ENCODE measurements at places on chromosomes 7 and 10.

DNA sequence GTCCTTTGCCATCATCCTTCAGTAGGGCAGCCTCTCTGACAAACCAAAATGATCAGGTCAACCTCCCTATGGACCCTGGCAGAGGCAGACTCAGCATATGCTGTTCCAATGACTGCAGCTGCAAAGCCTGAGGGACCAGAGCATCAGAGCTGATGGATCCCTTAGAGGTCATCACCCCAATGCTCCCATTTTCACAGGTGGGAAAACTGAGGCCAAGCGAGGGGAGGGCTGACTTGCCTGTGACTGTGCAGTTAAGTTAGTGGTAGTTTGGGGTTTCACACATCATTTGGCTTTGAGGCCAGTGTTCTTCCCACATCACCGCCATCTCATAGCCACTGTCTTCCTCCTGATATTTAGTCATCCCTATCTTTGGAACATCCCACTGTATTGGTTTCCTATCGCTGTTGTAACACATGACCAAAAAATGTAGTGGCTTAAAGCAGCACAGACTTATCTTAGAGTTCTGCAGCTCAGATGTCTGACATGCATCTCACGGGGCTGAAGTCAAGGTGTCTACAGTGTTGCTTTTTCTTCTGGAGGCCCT, 69.3 kb upstream of the PDZD8 start:
- no peak for DNase-seq

DNA sequence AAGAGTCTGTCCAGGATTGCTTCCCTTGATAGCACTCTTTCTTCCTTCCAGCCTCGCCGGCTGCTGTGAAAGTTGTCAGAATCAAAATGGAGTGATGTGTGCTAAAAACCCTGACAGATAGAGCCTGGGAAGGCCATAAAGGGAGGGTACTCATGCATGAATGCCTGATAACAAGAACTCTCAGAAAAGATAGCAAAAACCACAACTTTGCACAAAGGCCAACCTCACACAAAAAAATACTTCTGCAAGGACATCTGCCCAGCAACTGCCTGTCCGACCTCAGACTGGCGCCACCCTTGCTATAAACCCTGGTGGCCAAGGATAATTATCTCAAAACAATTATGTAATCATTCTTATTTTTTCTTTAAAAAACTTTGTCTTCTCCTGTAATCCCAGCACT, 133.2 kb upstream of the SVIL start:
- no peak for DNase-seq

DNA sequence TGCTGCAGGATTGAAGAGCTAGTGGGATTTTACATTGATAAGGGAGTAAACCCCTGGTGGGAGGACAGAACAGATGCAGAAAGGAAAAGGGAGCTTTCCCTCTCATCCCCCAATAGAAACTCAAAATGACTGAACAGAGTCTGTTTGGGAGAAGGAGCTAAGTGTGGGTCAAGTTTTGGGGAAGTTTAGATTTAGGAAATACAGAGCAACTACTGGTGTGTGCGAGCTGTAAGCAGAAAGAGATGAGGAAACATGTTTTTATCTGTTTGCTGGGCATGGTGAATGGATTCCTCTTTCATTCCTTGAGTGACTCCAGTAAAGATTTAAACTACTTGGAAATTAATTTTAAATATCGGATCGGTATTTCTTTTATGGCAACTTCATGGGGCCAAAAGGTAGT, 132.7 kb downstream of the AOAH start:
- no peak for DNase-seq

DNA sequence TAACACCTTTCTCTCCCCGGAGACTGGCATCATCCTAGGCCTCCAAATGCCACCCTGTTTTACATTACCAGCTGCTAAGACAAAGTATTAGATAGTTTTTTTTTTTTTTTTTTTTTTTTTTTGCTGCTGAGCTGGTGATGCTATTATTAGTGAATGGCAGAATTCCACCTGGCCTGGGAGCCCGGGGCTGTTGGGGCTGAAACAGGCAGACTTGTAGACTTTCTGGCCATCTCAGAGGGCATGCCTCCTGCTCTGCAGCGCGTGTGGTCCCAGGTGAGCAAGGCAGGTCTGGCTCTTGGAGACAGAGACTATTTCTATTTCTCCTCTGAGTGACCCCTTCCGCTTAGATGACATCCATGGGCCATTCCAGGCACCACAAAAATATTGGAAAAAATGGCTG, 104.2 kb downstream of the EMX2 start:
- no peak for DNase-seq

DNA sequence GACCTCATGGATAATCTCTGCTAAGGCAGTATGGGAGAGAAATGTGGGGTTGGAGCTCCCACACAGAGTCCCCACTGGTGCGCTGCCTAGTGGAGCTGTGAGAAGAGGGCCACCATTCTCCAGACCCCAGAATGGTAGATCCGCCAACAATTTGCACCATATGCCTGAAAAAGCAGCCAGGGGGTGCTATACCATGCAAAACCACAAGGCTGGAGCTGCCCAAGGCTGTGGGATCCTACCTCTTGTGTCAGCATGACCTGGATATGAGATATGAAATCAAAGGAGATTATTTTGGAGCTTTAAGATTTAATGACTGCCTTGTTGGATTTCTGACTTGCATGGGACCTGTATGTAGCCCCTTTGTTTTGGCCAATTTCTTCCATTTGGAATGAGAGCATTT, 27.0 kb upstream of the SAMD9L start:
- no peak for DNase-seq

DNA sequence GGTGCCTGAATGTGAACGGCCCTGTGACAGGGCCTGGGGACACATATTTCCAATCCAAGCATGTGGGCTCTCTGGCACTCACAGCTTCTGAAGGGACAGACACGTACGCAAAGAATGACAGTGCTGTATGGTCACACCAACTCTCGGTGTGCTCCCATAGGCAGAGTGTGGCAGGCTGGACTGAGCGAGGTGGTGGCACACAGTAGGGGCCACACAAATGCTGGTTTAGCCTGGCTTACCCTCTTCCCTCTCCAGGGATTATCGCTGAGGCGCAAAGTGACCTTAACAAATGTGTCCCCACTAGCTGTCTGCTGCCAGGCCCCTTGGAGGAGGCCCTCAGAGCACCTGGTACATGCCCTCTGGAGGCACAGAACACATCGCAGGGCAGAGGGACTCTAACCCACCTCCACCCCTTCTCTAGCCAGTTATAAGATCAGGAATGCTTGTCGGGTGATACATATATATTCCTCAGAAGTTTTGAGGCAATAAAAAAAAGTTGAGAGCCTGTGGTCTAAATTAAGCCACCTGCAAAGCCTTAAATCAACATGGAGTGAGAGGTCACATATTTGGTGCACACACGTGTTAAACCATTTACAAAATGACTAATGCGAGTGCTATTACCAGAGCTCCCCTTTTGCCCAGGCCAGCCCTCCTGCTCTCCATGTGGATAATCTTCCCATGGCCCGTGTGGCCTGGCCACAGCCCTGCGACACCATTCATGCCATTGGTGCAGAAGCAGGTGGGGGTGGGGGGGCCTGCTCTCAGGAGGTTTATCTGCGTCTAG, 262.8 kb upstream of the GRB10 start:
- no peak for DNase-seq

DNA sequence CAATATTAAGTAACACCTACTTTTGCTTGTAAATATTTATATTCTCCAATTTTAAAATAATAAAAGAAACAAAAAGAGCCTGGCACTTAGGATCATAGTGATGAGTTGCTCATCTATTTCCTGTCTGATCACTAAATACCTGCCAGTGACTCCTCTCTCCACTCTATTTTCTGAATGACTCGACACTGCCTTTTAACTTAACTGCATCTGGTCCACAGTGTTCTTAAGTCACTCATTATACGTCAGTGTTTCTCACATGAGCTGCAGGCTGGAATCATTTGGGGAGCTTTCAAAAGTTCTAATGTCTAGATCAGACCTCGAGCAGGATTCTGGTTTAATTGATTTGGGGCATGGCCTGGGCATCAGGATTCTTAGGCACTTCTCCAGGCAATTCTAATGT, 78.0 kb upstream of the AGBL3 start:
- DNase-seq, result no peak

GRCh38 chr7:129872054-129872453, 80.7 kb downstream of the UBE2H start:
- no peak for DNase-seq

- DNase-seq, result no peak
Observed at GRCh38 chr10:84244651-84245270, at the start of gene RGR. Gene RGR (plus strand): TSS chr10:84245053. CDS start chr10:84245091, 38 bp downstream.

GRCh38 chr7:125857606-125858005, 928.0 kb upstream of the POT1 start:
- no peak for DNase-seq

GRCh38 chr10:16304311-16304710, 132.5 kb upstream of the PTER start:
- DNase-seq, result no peak

GRCh38 chr10:117421985-117422384, 46.7 kb upstream of the PDZD8 start:
- no peak for DNase-seq

DNA sequence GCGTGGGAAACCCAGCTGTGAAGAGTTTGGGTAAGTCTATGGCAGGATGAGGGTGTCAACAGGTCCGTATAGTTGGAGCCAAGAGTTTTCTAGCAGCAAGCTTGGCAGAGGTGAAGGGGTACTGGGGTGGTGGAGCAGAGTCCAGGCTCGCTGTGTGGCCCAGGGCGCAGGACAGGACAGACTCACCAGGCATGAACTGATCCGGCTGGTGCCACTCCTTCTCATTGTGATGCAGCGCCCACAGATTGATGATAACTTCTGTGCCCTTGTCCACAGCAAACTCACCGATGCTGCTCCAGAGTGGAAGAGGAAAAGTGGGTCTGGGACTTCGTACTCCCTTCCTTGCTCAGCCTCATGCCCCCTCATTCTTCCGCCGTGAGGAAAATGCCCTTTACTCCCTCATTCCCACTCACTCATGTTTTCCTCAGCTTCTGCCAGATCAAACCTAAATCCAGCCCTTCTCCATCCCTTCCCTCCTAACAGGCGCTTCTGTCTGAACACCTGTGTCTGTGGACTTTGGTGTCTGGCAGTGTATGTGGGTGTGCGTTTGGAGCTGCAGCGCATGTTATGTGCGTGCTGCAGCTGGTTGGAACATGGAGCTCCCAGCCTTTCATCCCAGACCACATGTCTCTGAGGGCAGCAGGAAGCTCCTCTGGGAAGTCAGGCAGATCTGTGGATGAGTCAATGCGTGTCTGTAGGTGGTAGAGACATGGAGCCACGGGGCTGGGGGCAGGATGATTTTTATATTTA, 5.7 kb downstream of the CYP17A1 start:
- DNase-seq, result no peak

DNA sequence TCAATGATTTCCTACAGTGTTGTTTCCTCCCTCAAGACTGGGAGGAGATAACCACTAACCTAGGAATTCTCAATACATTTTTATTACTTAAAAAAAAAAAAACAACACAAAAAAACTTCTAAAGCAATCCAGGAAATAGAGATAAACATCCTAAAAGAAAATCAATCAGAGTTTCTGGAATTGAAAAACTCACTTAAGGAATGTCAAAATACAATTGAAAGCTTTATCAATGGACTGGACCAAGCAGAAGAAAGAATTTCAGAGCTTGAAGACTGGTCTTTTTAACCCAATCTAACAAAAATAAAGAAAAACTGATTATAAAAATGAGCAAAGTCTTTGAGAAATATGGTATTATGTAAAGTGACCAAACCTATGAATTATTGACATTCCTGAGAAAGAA, 394.1 kb downstream of the XPNPEP1 start:
- DNase-seq, result no peak

- no peak for DNase-seq
Observed at GRCh38 chr10:84348860-84349259, 20.5 kb downstream of the CCSER2 start.

GRCh38 chr7:98223898-98224700, 12.9 kb downstream of the BHLHA15 start:
- no peak for DNase-seq

DNA sequence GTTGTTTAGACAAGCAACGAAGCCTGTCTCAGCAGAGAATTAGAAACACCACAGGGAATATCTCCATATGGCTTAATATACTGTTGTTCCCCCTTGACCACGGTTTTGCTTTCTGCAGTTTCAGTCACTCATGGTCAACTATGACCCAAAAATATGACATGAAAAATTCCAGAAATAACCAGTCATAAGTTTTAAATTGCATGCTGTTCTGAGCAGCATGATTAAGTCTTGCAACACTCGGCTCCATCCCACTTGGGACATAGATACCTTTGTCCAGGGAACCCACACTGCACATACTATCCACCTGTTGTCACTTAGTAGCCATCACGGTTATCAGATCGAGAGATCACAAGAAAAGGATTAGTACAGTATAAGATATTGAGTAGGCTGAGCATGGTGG, 60.7 kb upstream of the FOXK1 start:
- DNase-seq, result no peak

- no peak for DNase-seq
Observed at GRCh38 chr10:70090013-70090412, 37.4 kb downstream of the MACROH2A2 start.

DNA sequence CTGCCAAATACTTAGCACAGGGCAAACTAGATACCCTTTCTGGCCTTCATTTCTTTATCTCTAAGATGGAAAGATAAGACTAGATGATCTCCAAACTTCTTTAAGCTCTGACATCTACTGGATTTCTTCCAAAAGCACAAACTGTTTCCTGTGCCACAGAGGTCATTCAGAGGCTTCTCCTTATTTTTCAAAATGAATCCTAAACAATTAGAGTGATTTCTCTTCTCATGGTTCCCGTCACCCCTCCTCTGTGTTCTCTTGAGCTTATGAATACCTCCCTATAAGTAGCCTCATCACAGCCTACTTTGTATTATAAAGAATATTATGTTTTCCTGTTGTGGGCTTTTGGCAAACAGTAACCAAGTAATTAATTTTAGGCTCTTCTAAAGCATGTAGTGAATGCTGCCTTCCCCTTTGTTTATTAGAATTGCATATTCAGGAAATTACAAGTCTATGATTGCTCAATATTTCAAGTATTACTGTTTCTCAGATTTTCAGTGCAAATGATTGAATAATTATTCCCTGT, 179.5 kb downstream of the REEP3 start:
- DNase-seq, result no peak

GRCh38 chr7:16223963-16224707, 197.2 kb downstream of the CRPPA start:
- DNase-seq, result no peak

- no peak for DNase-seq
Observed at GRCh38 chr7:29463504-29464158, 100.0 kb upstream of the PRR15 start.

Data from stimulated activated CD8-positive, alpha-beta memory T cell treated with anti-CD3 and anti-CD28 coated beads, Interleukin-7, amount 100 ng/mL, for 48 hours (primary cell).